ENCODE measurements at places on chromosomes 6 and 20.

DNA sequence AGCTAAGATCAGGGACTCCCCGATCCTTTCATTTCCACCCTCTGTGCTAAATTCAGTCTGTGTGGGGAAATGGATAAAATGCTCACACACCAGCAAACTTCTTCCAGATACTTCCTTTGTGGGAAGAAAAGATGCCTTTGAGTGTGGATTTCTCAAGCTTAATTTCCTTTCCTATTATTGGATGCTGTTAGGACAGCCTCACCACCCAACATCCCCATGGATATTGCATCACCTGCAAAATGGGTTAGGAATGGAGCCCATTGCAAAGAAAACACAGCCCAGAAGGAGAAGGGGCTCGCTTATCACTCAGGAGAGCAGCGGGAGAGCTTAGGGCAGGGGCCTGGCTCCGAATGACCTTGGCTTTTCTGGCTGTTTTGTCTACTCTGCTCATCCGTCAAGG lies 272.2 kb downstream of the CDC5L start:
- DNase-seq: no peak

DNA sequence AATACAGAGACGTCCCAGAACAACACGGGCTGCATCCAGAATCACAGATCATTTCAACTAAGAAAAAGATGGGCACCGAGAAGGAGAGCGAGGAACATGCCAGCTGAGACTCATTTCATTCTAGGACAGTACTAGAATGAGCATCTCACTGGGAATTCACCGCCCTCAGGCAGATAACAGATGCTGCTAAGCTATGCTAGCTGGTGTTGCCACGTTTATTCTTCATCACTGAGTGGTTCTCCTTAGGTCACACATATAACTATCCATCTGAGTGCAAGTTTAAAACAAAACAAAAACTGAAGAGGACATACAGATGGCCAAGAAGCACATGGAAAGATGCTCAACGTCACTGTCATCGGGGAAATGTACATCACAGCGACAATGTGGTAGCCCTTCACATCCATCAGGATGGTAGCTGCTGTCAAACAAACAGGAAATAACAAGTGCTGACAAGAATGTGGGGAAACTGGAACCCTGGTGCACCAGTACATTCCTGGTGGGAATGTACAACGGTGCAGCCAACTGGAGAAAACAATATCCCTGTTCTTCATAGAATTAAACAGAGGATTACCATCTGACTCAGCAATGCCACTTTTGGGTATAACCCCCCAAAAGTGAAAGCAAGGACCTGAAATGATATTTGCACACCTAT lies 97.6 kb downstream of the SLC22A23 start:
- no peak for DNase-seq

DNA sequence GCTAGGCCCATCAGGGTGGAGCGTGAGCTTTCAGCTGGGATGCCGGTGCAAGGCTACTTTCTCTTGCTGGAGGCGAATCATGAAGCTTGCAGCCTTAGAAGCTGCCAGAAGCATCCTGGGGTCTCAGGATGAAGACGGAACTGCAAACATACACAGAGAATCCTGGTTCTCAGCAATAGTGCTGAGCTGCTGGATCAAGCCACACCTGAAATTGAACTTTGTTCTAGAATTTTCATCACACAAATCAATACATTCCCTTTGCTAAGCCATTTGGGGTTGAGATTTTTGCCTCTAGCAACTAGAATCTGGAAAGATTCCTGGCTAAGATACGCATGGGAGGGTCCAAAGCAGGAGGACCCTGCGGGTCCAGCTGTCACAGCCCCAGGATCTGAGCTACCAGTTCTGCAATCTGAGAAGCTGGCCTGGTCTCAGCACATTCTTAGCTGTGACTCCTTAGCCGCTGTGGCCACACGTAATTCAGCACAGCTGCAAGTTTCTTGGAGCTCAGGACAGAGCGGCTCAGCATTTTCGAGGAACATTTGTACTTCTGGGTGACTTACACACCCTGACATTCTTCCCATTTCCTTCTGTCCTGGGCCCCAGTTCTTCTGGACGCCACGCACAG lies 6.6 kb upstream of the ARFGAP1 start:
- DNase-seq: no peak

- no peak for DNase-seq
Measured at GRCh38 chr6:129031051-129031599, 148.2 kb downstream of the LAMA2 start.

- no peak for DNase-seq
Measured at GRCh38 chr6:46715141-46715540, 20.0 kb downstream of the PLA2G7 start.

DNA sequence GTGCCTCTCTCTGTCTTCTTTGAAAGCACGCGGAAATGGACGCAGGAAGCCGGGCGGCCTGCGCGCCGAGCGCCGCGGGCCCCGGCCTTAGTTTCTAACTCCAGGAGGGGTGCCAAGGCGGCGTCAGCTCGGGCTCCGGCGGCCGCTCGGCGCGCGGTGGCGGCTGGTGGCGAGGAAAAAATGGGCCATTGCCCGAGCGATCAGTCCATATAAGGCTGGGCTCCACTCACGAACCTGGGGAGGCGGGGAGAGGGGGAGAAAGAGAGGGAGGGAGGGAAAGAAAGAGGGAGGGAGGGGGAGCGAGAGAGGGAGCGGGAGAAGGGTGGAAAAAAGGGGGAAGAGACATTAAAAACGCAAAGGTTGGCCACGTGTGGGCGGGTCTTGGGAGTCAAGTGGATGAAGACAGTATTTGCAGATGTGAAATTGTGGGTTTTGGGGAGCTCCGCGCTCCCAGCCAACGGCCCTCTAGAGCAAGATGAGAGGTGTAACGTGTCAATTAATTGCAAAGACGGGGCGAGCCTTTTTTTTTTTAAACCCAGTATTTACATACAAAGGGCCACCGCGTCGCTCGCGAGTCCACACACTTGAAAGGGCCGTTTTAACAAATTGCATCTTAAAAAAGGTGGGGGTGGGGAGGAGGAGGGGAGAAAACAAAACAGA lies at the start of gene NKX2-2:
NKX2-2 (minus strand) TSS at position 184 of the 660 bp plus-strand sequence. CDS start 395 bp downstream, outside the sequence.
- DNase-seq: no peak

- no peak for DNase-seq
Measured at GRCh38 chr6:111737065-111737521, 131.4 kb upstream of the TRAF3IP2 start.

- DNase-seq: no peak
Measured at GRCh38 chr6:12598919-12599318, 117.6 kb upstream of the PHACTR1 start.

DNA sequence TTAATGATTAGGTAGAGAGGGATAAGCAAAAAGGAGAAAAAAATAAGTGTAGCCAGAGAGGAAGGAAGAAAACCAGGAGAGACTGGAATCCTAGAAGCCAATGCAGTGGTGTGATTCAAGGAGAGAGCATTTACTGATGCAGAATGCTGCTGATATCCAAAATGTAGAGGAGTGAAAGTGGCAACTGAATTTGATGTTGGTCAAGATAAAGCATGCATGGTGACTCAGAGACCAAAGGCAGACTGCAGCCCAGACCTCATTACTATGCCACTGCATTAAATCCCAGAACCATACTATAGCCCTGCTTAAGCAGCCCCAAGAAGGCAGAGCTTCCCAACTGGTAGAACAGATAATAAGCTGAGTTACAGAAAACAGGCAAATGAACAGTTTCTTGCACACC lies 15.8 kb downstream of the KLHL32 start:
- no peak for DNase-seq

DNA sequence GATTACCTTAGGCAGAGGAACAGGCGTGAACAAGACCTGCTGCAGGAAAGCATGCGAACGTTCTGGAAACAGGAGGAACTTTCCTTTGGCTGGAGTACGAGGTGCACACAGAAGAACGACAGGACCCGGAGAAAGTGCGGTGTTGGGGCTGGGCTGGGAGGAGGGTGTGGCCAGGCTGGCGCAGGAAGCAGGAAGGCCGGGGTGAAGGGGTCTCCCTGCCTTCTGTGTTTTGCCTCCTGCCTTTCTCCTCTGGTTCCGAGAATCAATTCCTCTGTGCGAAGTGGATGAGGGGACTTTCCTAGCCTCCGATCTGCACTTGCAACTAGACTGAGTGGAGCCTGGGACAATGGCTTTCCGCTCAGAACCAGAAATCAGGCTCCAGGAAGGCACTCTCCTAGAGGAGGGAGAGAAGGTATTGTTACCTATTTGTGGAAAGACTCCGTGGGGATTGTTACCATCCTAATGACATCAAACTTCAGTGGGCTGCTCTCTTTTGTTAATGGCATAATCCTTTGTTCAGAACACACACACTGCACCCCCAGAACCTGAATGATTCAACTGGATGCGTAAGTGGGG lies 22.9 kb upstream of the PLEKHG1 start:
- DNase-seq: no peak

GRCh38 chr20:11891776-11892545 lies 25.7 kb upstream of the BTBD3 start:
- peak; percentile 90 for DNase-seq

GRCh38 chr20:32930181-32930580 lies 71.5 kb downstream of the EFCAB8 start:
- DNase-seq: no peak

DNA sequence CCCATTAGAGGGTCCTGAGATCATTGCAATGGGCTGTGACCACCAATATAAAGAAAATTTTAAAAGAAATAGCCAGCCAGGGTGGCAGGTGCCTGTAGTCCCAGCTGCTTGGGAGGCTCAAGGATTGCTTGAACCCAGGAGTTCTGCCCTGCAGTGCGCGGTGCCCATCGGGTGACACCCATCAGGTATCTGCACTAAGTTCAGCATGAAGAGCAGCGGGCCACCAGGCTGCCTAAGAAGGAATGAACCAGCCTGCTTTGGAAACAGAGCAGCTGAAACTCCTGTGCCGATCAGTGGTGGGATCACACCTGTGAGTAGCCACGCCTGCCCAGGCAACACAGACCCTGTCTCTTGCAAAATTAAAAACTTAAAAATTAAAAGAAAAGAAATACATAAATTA lies 102.5 kb upstream of the FOXC1 start:
- DNase-seq: no peak

GRCh38 chr20:62978561-62978943 lies 26.0 kb downstream of the SLC17A9 start:
- DNase-seq: no peak

DNA sequence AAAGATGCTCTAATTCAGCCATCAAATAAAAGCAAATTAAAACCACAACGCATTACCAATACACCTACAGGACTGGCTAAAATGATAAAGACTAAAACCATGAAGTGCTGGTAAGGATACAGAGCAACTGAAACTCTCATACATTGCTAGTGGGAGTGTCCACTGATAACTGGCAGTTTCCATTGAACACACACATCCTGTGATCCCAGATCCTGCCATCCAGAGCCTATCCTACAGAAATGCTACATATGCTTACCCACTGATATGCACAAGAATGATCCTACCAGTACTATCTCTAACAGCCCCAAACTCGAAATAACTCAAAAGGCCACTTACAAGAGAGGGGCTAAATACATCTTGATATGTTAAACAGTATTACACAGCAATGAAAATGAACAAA lies 81.0 kb downstream of the FYN start:
- DNase-seq: no peak

- no peak for DNase-seq
Measured at GRCh38 chr6:163756079-163756478, 341.6 kb downstream of the QKI start.

GRCh38 chr6:37607944-37608343 lies 89.7 kb downstream of the MDGA1 start:
- DNase-seq: no peak

DNA sequence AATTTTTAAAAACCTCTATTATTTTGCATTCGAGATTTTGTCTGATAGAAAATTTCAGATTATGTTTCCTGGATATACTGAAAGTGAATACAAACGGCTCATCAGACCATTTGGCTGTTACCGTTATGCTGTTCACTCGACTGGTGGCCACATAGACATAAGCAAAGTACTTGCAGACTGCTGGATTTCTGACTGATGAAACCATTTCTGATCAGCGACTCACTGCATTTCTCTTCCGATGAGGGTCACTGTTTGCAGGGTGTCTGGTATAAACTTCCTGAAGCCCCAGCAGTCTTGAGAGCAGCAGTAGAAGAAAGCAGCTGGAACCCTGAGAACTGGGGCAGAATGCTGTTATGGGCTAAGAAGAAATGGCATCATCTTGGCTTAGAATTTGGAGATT lies 17.7 kb downstream of the SNX9 start:
- DNase-seq: no peak

- DNase-seq: no peak
Measured at GRCh38 chr6:145815309-145816274, 997 bp upstream of the FBXO30 start.

DNA sequence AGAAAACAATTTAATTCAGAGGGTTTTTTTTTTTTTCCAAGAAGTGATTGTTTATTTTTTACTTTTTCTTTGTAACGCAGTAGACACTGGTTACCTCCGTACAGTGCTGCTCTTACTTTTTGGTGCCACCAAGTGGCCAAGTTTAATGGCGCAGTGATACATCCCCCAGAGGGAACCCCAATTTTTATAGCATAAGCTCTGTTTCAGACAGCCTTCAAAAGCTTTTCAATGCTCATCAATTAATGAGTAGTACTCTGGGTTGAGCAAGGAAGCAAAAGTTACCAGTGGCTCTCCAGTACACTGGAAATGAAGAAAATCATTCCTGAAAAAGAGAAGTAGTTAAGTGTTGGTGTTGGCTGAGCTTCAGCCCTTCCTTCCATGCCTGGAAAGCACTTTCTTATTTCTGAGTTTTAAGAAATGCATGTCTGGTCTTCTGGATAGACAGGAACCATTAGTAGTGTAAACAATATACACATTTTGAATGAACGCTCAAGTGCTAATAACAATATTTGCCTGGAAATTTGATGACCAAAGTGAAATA lies 129.1 kb upstream of the SMLR1 start:
- DNase-seq: peak; percentile 52

DNA sequence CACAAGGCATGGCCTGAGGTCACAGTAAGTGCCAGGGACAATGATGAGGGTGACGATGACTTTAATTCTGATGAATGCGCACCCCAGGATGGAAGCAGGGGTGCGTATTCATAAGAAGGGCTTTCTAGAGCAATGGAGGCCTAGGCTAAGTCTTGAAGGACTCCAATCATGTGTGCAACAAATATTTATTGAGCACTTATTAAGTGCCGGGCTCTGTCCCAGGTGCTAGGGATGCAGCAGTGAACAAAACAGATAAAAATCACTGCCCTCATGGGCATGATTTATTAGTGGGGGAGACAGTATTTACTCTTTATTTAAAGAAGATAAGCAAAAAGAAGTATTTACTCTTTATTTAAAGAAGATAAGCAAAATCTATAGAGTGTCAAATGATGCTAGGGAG lies 198.2 kb upstream of the KCNG1 start:
- no peak for DNase-seq

GRCh38 chr6:151239603-151240035 lies at the start of gene AKAP12:
TSS of gene AKAP12 (plus strand) at chr6:151239967. CDS start at chr6:151240563, 596 bp downstream.
- DNase-seq: no peak

GRCh38 chr20:58514321-58515232 lies 622 bp downstream of the APCDD1L start:
- no peak for DNase-seq

- no peak for DNase-seq
Measured at GRCh38 chr20:41428285-41428684, 61.7 kb upstream of the EMILIN3 start.

Measured in HT-29 (cell line).